ENCODE measurements at places on chromosomes 13 and 19.

DNA sequence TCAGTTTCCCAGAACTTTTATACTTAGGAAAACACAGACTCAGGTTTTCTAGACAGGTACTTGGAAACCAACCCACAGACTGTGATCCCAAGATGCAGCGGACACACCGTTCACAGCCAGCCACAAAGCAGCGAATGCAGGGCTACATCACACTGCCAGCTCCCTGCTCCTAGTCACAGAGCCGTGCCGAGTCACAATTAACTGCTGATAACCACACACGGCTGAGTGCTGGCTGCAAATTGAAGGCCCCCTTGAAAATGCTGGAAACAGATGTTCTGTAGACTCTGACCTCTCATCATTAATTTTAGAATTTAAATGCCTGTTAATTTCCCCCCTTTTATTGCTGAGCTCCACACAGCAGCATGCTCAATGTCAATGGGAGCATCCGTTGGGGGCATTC is 78.6 kb upstream of the SIAH3 start:
- no peak for DNase-seq

DNA sequence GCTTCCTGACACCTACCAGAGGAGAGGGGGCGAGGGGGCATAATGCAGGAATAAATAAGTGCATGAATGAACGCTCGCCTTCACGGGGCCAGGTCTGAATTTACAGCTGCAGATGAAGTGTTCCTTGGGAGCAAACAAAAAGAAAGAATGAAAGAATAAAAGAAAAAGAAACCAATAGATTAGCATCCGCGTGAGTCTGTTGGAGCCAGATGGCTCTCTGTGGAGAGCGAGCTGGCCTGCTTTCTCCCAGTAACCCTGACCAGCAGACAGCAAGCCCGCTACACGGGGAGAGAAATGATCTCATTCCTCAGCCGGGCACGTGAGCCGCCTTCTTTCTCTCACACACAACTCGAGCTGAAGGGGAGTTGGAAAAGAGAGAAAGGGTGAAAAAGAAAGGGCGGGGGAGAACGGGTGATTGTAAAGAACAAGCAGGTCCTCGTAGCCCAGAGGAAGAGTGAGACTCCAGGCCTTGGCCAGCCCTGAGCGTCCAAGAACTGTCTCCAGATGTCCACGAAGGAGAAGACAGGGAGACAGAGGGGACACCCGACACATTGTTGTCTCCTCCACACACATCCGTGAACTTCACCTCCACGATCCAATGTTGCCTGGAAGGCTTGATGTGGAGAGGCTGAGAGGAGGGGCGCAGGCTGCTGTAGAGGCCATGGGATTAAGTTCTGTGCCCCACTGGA is 81.4 kb downstream of the RNASEH2B start:
- peak; percentile 80 for DNase-seq

GRCh38 chr19:52665027-52665426 is 26.9 kb upstream of the ZNF83 start:
- DNase-seq = no peak

- no peak for DNase-seq
These were observed 10.3 kb downstream of the ATG4D start for GRCh38 chr19:10553943-10554381.

DNA sequence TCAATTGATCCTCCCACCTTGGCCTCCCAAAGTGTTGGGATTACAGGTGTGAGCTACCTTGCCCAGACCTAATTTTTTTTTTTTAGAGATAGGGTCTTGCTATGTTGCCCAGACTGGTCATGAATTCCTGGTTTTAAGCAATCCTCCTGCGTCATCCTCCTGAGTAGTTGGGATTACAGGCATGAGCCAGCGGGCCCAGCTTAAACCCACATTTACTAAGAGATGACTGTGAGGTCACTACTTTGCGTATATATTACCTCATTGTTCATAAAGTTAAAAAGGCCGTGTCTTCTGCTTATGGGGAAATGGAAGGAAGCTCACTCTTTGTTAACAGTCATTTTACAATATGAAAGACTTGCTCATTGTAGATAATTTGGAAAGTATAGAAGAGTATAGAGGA is 39.6 kb upstream of the C1QTNF9 start:
- peak; percentile 18 for DNase-seq

DNA sequence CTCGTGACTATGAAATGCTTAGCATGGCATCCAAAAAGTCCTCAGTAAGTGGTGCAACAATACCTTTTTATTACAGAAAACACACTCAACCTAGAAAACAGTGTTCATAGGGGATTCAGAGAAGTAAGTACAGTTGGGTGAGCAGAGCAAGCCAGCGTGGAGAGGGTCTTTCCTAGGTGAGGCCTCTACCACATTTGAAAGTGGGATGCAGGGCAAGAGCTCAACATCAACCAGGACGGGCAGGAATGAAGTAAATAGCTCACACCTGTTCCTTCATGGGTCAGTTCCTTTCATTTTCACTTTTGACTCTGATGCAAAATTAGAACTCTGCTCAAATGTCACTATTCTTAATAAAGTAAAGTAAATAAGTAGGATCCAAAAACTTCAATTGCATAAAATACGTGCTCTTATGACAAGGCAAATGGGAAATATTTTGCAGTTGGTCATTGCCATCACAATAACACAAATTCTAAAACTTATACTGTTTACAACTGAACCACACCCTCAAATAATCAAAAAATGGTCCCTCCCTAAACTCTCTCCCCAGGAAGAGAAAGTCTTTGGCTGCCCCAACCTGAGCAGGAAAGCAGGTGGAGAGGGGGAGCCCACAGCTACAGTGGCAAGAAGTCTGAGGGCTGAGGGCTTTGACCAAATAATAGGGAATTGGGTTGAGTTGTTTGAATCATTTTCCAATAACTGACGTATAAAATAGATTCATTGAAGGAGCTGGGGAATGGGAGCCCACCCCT is 20.2 kb downstream of the CHAMP1 start:
- no peak for DNase-seq

DNA sequence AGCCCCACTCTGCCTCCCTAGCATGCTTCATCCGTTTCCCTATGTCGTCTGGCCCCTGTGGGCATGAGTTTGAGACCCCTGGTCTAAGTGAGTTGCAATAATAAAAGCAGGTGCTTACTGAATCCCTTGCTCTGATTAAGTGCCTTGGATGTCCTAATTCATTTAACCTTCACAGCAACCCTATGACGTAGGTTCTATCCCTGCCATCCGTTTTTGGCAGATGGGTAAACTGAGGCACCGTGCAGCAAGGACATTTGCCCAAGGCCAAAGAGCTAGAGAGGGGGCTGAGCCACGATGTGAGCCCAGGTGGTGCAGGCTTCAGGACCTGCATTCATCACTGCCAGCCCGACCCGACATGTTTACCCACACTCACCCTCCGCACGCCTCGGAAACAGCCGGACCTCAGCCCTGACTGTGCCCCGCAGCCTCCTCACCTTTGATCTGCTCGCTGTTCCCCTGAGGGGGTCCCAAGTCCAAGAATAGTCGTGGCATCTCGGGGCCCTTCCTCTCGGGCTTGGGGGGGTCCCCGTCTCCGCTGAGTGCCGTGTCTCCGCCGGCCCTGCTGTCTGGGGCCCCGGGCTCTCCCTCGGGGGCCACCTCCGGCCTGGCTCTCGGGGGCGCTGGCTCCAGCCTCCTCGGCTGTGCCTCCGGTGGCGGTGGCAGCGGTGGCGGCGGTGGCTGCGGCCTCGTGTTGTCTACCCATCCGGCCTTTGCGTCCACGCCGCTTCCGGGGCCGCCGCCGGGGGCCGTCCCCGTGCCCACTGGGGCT is 14.5 kb downstream of the LMTK3 start:
- DNase-seq = no peak

DNA sequence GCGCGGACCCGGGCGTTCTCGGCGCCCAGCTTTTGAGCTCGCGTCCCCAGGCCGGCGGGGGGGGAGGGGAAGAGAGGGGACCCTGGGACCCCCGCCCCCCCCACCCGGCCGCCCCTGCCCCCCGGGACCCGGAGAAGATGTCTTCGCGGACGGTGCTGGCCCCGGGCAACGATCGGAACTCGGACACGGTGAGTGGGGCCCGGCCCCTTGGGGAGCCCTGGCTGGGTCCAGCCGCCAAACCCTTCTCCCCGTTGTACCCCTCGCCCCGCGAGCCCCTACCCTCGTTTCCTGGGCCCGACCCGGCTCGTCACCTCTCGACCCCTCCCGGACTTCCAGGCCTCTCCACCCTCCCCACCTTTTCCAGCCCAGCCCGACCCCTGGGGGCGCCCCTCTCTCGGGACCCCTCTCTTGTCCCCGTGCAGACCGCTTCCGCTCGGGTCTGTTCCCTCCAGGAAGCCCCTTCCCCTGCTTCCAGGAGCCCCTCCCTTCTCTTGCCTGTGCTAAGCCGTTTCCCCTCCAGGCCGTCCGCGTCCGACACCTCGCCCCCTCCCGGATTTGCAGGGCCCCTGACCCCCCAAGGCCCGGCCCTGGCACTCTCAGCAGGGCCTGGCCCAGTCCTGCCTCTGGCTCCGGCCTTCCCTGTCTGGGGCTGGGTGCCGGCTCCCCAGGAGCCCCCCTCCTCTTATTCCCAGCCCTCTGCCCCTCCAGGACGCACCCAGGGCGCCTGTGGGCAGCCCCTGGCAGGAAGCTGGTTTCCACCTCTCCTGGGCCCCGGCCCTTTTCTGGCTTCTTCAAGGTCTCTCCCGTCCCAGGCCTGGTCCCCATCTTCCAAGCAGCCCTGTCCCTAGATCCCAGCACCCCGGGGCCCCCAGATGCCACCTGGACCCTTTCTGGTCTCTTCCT is 632 bp downstream of the MARK4 start:
- DNase-seq = peak; percentile 41

GRCh38 chr19:39998501-39998900 is 1.6 kb downstream of the ZNF546 start:
- DNase-seq = no peak

- no peak for DNase-seq
These were observed 776.5 kb upstream of the SLITRK1 start for GRCh38 chr13:84658491-84659358.

DNA sequence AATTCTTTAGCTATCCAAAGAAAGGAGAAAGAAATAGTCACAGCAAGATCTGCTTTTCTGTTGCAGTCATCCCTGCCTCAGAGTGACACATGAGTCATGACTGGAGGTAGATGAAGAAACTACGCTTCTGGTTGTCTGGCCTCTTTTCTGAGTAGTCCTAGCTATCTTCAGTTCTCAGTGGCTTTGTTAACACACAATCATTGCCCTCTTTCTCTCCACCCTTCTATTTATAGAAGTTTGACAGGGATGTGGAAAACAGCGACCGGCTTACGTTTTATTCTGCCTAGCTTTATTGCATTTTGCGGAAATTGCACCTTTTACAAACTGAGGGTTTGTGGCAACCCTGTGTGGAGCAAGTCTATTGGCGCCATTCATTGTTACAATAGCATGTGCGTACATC is 26.7 kb downstream of the SPATA13 start:
- DNase-seq = peak; percentile 62

DNA sequence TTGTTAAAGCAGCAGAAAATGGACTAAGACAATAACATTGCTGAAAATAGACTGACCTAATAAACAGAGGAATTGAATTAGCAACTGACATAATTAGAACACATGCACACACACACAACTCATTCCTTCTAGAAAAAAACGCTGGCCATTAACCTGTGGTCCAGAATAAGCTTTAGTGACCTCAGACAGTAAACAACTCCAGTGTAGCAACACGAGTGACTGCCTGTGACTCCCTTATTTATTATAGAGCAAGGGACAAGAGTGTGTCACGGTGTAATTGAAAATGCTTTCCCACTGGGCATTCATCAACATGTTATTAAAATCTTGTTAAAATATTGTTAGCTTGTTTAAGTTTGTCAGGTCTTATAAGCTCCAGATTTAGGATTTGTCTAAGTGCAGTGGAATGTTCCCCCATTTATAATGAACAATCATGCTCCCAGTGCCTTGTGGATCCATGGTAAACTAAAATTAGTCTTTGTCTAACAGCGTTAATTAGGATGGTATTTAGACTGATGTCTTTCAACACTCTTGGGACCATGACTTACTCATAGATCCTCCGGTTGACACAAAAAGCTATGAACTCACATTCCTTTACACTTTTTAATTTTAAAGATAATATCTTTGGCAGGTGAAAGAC is 111.7 kb upstream of the IRS2 start:
- DNase-seq = no peak

GRCh38 chr13:96803456-96804100 is 190.7 kb downstream of the OXGR1 start:
- DNase-seq = no peak

DNA sequence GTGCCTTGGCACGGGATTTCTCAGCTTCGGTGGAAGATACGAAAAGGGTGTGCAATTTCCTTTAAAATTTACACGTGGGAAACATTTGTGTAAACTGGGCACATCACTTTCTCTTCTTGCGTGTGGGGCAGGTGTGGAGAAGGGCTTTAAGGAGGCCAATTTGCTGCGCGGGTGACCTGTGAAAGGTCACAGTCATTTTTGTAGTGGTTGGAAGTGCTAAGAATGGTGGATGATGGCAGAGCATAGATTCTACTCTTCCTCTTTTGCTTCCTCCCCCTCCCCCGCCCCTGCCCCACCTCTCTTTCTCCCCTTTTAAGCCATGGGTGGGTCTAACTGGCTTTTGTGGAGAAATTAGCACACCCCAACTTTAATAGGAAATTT is 7.2 kb downstream of the SLITRK5 start:
- no peak for DNase-seq

- DNase-seq = no peak
These were observed 5.6 kb downstream of the PTOV1 start for GRCh38 chr19:49856574-49857021.

DNA sequence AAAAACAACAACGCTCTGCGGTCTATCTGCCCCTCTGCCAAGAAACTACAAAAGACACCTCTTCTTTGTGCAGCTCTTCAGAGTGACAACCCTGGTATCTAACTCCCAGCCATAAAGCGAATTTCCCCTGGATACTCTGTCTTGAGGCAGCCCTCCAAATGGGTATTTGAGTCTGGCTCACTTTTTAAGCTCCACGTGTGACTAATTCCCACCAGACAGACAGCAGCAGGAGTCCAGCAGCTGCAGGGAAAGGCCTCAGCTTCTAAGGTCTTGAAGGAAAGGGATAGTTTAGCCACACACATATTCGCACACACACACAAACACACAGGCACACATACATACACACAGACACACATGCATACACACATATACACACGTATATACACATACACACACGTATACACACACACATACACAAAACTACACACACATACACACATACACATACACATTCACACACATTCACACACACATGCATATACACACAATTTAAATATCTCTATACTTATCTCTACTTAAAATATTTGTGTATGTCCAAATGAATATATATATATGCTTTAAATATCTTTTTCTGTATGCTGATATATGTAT is 188.8 kb downstream of the TSHZ3 start:
- no peak for DNase-seq

DNA sequence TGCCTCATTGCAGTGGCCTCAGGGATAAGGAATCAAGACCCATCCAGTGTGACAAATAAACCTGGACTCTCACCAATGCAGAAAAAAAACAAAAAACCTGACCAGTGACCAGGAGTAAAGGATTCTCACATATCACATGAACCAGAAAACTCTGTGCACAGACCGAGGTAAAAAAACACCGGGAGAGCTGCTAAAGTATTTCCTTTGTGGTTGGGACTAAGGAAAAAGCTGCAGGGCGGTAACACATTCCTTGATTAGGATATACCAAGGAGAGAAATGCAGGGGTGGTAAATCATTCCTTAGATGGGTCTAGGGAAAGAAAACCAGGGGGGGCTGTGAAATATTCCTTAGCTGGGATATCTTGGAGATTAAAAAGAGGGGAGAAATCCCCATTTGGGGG is 64.8 kb upstream of the ZNF85 start:
- no peak for DNase-seq

GRCh38 chr19:33208371-33208895 is 14.3 kb downstream of the LRP3 start:
- DNase-seq = no peak

- DNase-seq = no peak
These were observed 22.6 kb downstream of the THSD1 start for GRCh38 chr13:52383366-52383765.

GRCh38 chr13:26887594-26887993 is 127.0 kb upstream of the GPR12 start:
- DNase-seq = no peak
